ENCODE measurements at places on chromosomes 12 and 14.

- no peak for DNase-seq
Observed at GRCh38 chr12:7499636-7500035, 3.9 kb downstream of the CD163 start.

DNA sequence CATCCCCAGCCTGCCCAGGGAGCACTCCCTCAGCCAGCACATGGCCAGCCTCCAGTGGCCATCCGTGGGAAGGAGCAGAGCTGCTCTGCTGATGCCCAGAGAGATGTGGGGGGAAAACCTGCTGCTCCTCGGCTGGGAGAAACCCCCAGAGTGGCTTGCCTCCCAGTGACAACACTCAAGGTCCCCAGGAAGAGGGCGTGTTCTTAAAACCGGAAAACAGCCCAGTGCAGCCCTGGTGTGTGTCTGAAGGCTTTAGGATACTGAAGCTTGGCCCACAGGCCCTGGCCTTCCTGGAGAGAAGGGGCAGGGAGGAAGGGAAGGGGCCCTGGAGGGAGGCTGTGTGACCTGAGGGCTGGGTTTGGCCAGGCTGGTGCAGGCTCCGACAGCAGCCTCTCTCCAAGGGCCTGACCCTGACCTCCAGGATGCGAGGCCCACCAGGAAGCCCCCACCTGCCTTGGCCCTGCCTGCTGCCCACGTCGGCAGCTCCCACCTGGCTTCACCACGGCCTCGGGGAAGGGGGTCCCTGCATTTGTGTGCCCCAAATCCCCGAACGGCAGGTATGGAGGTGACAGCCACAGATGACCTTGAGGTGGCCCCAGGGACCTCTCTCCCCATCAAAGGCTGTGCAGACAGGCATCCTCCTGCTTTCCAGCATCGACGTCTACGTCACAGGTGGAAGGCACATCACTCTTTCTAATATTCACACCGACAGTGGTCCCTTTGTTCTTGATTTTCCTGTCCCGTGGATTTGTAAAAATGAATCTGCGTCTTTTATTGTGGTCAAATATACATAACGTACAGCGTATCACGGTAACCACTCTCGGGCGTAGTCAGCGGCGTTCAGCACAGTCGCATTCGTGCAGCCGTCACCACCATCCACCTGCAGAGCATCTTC is 190.0 kb upstream of the C14orf180 start:
- DNase-seq: no peak

- DNase-seq: no peak
Observed at GRCh38 chr14:93005838-93006237, 82.9 kb downstream of the CHGA start.

DNA sequence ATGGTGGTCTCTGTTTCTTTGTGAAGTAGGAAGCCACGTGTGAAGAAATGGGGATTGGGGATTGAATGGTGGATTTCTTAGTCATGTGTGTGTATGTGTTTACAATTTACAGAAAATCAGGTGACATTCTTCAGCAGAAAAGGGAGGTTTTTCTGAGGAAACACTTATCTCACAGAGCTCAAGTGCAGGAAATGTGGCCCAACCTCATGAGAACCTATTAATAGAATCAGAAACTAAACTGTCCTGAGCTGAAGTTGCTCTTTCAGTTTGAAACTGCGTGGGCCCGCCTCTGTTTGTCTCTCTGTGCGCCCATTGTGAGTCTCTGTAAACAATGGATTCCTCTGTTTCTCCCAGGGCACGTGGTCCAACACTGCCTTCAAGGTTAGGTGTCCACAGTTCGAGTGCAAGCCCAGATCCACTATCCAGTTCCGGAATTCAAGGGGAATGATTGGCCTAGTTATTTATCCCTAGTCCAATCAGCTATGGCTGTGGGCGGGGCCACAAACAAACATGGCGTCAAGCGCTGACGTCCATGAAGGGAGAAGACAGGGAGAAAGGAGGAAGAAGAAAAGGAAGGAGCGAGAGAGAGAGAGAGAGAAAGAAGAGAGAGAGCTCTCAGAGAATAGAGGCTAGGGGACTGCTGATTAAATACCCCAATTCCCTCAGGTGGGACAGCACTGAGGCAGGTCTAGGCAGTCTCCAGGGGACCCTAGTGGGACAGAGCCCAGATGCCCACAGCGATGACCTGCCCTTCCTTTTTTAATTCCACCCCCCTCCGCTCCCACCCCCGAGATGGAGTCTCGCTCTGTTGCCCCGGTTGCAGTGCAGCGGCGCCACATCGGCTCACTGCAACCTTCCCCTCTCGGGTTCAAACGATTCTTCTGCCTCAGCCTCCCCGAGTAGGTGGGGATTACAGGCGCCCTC is 31.4 kb upstream of the C12orf76 start:
- DNase-seq: no peak

DNA sequence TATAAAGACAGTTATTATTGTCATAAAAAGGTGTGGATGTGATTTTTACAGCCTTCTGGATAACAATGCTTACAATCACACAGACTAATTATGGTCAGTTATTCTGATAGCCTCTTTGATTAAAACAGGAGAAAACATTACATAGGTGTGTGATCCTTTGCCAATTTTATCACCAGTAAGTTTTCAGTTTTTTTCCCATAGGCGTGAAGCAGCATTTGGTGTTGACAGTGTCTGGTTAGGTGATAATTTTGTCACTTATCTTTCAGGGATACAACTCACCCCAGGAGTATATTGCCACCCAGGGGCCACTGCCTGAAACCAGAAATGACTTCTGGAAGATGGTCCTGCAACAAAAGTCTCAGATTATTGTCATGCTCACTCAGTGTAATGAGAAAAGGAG is 208.8 kb downstream of the EPS8 start:
- DNase-seq: no peak

GRCh38 chr14:84707830-84708229 is 822.1 kb upstream of the FLRT2 start:
- DNase-seq: no peak

GRCh38 chr14:36989806-36990205 is 182.6 kb downstream of the SLC25A21 start:
- no peak for DNase-seq

DNA sequence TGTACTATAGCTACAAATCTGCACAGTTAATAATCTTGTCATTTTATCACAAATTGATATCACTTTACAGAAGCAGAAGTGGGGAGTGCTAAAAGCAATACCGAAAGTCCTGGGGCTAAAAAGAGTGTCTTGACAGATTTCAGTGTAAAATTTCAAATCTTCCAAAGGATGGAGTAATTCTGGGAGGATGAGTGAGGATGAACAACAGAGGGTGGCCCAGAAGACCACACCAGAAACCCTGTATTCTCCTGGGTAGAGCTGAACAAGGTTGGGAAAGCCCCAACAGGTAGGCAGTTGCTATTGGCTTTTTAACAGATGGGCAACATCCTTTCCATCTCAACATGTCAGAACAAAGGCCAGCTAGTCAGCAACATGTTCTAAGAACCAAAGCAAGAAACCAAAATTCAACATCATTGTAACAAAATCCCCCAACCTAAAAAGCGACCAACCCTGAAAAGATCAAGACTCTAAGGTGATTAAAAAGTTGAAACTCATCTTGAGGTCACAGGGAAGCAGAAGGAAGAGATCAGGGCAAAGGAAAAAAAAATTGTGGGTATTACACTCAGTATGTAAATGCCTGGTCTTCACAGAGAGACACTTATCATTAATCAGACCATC is 38.8 kb downstream of the CBX5 start:
- DNase-seq: no peak

DNA sequence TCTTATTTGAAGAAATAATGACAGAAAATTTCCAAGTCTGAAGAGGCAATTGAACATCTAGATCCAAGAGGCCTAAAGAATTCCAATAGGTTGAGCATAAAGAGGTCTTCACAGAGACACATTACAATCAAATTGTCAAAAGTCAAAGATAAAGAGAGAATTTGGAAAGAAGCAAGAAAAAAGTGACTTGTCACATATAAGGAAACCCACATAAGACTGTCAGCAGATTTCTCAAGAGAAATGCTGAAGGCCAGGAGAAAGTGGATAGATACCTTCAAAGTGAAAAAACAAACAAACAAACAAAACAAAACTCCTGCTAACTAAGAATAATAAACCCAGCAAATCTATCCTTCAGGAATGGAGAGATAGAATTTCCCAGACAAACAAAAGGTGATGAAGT is 118.1 kb upstream of the LGR5 start:
- DNase-seq: no peak

- no peak for DNase-seq
Observed at GRCh38 chr14:31362746-31363145, 57.6 kb downstream of the HEATR5A start.

- DNase-seq: no peak
Observed at GRCh38 chr14:95649230-95649629, 37.0 kb upstream of the TCL1B start.

- no peak for DNase-seq
Observed at GRCh38 chr12:20523658-20524057, 155.3 kb downstream of the PDE3A start.

GRCh38 chr14:78595797-78596196 is 425.6 kb downstream of the NRXN3 start:
- DNase-seq: no peak

- no peak for DNase-seq
Observed at GRCh38 chr14:29320286-29320685, 553.7 kb downstream of the FOXG1 start.

DNA sequence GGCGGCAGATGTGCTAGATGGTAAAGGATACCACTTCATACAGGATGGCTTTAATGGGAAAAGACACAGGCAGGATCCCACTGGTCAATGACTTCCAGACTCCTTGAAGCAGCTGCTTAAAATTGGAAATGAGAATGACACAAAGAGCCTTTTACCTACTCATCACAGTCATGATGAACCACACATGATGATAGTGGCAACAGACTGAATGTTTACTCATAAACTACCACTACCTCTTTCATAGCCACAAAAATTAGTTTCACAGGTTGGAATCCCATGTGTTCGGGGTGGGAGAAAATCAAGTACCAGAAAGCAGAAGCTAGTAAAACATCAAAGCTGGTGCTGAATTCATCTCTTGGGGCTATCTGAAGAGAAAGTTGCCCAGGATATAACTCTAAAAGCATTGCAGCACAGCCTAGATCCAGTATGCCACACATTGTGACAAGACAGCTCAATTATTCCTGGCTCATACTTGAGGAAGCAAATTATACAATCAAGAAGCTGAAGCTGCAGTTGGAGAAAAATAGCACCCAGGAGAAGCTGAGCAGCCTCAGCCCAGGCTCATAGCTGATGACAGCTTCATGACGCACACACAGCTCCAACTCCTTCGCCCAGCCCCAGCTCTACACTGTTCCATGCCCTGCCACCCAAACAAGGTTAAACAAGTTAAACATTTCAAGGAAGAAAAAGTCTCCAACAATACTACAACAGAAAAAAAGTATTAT is 29.0 kb upstream of the C12orf50 start:
- DNase-seq: no peak

DNA sequence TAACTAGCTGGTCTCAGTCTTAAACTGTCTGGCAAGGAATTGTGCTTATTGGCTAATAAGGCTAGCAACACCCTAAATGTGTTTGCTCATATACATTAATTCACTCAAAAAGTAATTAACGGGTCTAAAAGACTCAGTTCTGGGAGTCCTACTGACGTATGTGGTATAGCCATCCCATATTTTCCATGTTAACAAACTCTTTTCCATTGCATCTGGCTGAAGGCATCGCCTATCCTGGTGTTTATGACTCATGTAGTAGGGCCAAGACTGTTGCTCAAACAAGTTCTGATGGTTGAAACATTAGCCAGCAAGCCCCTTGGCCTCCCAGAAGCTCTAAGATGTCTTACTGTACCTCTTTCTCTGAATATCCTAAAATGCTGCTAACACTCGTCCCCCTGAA is 98.5 kb downstream of the PHLDA1 start:
- no peak for DNase-seq

GRCh38 chr14:37081218-37081617 is 91.2 kb downstream of the SLC25A21 start:
- no peak for DNase-seq

- DNase-seq: no peak
Observed at GRCh38 chr12:92439420-92439805, 263.4 kb upstream of the PLEKHG7 start.

DNA sequence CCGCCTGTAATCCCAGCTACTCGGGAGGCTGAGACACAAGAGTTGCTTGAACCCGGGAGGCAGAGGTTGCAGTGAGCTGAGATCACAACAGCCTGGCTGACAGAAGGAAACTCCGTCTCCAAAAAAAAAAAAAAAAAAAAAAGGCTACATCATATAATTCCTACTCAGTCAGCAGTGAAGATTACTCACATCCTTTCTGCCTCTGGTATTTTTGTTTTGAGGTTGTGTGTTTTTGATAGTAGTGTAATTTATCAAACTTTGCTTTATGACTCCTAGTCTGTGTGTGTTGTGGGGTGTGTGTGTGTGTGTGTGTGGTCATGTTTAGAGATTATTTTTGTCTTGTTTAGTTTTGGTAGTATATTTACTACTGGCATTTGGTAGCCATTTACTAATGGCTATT is 29.8 kb upstream of the DLGAP5 start:
- no peak for DNase-seq

DNA sequence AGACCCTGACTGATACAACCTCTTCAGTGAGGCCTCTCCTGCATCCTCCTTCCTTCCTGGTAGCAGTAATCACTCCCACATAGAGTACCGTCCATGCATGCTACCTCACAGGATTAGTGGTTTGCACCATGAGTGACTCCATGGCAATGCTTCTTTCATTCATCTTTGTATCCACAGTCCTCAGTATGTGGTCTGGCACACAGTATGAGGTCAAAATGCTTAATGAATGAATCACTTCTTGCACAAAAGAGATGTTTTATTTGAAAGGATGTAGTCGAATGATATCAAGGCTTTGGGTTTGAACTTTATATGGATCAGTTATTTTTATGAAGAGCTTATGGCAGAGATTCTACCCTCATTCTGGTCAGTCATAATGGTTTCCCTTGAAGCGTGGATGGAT is 42.2 kb downstream of the KCNA5 start:
- DNase-seq: no peak

DNA sequence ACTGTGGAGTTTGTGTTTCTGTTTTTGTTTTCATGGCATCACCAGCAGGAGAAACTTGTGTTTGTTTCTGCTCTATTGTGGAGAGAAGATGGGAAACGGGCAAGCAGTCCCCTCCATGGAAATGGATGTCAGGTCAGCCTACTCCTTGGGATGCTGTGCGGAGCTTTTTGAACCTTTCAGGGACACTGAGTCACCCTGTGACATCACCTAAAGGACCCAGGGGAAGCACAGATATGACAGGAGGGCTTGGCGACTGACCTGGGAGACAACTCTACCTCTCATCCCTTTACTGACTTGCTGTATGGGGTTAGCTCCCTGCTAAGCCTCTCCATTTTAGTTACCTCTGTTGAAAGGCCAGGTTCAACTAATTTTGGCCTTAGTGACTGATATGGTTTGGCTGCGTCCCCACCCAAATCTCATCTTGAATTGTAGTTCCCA is 706.9 kb upstream of the TMEM132C start:
- no peak for DNase-seq

- no peak for DNase-seq
Observed at GRCh38 chr12:104507672-104508071, 50.9 kb downstream of the CHST11 start.

All from cerebellar nuclear complex (tissue), 1 donor.